ENCODE measurements at places on chromosomes 6 and 20.

- no peak for DNase-seq
Observed at GRCh38 chr20:50138479-50139393, 14.8 kb downstream of the PEDS1 start.

- DNase-seq: no peak
Observed at GRCh38 chr6:75446241-75446880, 47.2 kb downstream of the FILIP1 start.

DNA sequence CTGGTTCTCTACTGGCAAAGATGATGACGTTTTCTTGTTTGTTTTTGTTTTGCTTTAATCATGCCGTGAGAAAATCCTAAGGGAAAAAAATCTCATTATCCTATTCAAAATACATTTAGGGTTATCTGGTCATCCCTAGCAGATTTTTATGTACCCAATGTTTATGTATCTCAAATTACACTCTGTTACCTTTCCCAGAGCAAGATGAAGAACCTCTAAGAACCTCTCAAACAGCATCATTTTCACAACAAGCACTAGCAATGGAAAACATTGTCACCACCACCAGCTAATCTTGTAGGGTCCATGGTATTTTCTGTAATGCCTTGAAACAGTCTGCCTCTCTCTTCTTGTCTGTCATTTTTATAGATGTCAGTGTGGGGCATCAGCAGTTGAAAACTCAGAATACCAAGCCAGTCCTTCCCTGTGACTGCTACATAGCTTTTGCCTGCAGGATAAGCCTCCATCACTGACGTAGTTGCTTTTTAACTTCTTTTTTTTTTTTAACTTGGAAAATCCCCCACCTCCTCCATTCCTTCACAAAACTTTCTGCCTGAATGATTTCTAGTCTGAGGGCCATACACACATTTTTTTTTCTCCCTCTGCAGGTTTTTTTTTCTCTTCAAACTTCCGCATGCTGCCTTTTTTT is 2.4 kb upstream of the SNAP25 start:
- DNase-seq: no peak

DNA sequence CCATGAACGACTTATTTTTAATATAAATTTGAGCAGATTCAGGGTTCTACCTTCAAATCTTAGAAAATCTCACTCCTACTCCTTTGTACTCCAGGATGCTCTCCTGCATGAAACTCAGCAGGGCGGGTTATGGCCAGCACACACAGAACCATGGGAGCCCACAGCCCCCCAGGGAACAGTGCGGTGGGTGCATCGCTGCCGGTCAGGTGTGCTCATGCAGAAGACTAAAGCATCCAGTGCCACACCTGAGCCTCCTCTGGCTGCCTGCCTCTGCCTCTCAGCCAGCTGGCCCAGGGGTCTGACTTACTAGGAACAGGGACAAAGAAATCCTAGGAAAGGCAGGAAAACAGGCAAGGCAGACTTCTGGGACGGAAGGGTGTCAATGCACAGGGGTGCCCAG is 31.8 kb downstream of the EZR start:
- no peak for DNase-seq

DNA sequence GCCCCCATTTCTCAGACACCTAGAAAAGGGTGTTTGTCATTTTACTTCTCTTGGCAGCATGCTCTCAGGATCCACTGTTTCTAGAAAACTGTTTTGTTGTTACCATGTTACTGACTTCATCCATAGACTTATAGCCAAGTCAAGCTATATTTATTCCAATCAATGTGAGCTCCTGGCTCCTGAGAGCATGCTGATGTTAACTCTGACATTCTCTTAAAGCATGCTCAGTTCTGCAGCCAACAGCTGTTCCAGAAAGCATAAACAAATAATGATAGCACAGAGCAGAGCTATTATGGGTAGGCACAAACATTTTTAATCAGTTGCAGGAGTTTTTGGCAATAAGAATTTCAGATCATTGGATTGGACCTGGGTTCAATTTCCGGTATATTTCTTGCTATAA is 92.4 kb upstream of the CEP85L start:
- DNase-seq: peak; percentile 15

DNA sequence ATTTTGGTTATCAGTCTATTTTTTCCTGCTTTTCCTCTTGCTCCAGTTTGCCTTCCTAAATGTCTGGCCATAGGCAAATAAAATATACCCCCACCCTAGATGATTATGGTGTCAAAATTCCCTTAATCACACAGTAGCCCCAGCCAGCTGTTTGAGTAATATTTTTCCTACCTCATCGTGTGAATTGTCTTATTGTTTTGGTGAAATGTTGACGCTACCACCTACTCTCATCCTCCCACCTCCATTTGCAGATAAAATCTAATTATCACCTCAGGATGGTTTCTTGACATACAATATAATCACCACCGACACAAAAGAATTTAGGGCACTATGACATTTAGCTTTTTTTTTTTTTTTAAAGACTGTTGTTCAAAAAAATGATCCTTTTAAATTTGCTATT is 44.1 kb upstream of the FUCA2 start:
- DNase-seq: no peak

DNA sequence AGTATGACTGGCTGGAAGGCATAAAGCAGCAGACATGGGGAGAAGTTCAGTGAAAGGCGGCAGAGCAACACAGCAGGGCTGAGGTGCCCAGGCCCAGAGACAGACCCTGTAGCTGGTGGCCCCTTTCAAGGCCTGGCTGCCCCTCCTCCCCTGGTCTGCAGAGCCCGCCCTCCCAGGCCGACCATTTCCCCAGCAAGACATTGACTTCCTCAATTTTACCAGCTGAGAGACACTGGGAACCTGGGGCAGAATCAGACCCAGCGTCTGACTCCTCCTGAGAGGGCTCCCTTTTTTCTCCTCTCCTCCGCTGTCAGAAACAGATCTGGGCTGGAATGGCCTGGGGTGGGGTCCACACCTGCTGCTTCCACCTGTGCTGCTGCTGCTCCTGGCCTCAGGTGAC is at the start of gene TREML4:
Gene TREML4 (plus strand): TSS at position 254 of the 400 bp plus-strand sequence. CDS start 79 bp downstream, at position 333.
- DNase-seq: no peak

- DNase-seq: no peak
Observed at GRCh38 chr6:166351715-166352285, 9.5 kb upstream of the SFT2D1 start.

GRCh38 chr6:105954148-105954547 is 132.0 kb upstream of the PRDM1 start:
- no peak for DNase-seq

DNA sequence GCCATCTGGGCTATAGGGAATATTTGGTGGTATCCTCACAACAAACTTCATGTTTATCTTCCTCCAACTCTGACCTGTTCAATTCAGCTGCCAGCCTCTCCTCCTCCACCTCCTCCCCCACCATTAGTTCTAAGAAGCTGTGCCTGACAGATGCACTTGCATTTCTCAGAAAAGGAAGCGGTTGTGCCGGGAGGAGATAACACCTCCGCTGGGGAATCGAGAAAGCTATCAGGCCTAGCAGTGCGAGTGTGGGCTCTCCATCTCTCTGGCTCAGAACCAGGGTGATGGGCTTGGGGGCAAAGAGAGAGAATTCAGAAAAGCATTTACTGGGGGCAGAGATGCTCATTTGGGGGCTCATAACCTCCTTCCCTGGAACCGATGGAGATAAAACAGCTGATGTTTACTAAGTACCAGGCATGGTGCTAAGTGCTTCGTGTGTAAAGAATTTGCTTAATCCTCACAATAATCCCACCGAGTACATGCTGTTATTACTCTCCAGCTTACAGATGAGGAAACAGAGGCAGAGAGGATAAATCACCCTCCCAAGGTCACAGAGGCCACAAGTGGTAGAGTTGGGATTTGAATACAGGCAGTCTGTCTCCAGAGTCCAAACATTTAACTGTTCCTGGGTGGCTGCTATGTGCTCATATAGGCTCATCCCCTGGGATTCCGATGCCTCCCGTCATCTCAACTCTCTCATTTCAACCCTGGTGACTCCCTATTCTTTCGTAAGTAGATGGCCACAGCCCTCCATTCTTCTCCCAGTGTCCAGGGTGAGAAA is 38.3 kb downstream of the COX4I2 start:
- no peak for DNase-seq

DNA sequence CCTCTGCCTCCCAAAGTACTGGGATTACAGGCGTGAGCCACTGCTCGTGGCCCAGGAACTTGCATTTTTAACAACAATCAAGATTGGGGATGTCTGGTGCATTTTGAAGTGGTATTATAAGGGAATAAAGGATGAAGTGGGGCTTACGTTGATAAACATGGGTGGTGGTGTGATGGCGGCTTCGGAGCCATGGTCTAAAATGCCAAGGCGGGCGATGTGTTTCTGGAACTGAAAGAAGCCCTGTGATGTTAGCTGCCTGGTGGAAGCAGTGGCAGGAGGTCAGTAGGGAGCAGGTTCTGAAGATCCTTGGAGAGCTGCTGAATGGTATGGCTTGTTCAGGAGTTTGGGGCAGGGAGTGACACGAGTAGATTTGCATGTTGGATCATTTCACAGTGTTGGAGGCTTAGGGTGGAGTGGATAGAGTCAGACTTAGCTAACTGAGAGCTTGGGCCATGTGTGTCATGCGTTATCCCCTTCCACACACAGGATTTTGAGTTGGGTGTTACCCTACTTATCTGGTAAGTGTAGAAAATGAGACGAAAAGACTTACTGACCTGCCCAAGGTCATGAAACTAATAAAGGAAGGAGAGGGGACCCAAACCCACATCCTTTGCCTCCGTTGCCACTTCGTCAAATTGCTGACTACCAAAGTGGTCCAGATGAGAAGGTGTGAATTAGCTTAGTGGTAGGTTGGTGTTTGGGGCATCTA is 1.5 kb downstream of the NELFCD start:
- DNase-seq: no peak

GRCh38 chr6:74567281-74567922 is 638.5 kb downstream of the COL12A1 start:
- DNase-seq: no peak

GRCh38 chr6:70303034-70303525 is at the start of gene COL9A1:
COL9A1 (minus strand) TSS chr6:70303084; CDS start chr6:70302924, 160 bp downstream.
- no peak for DNase-seq

- DNase-seq: no peak
Observed at GRCh38 chr6:114087496-114087895, 116.5 kb upstream of the HDAC2 start.

GRCh38 chr6:166206510-166207283 is 39.0 kb upstream of the TBXT start:
- DNase-seq: no peak

GRCh38 chr6:40585651-40586269 is 1.4 kb downstream of the LRFN2 start:
- DNase-seq: peak; percentile 65

GRCh38 chr20:44091026-44091425 is 96.0 kb downstream of the JPH2 start:
- DNase-seq: no peak

GRCh38 chr20:35305682-35306556 is 13.7 kb upstream of the FAM83C start:
- DNase-seq: peak; percentile 93

DNA sequence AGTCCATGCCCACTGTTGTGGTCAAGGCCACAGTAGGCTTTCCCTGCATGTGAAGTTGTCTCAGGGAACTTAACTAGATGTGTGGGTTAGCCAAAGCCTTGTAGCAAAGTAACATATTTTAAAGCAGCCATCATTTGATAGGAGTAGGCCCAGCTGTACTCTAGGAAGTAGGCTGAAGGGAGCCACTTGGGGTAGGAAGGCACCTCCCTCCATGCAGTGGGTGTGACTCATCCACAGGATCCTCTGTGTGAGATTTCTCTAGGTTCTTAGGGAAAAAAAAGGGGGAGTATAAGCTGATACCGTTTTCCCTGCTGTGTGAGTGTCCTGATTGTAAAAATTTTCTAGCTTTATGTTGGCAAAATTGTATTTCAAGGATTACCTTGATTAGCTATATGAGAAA is 44.7 kb downstream of the VAPB start:
- DNase-seq: no peak

GRCh38 chr6:73564578-73565345 is 43.9 kb upstream of the EEF1A1 start:
- DNase-seq: no peak

- no peak for DNase-seq
Observed at GRCh38 chr6:138485586-138486248, 13.6 kb downstream of the NHSL1 start.

DNA sequence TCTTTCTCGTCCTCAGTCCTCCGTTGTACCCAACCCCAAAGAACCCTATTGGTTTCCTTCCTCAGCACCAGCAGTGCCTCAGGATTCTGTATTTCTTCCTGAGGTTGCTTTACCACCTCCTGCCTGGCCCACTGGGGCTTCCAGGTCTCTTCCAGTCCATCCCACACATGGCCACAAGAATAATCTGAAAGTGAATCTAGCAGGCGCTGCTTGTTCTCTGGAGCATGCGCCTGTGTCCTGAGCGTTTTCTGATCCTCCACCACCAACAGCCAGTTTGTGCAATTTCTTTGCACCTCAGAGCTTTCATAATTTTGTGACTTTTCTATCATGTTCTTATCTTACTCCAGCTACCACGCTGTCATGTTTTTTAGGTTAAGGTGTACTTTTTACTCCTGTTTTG is 11.6 kb upstream of the HSP90AB1 start:
- no peak for DNase-seq

GRCh38 chr6:133242637-133243585 is 1.8 kb downstream of the EYA4 start:
- DNase-seq: peak; percentile 46

- no peak for DNase-seq
Observed at GRCh38 chr6:98967616-98968015, 19.9 kb upstream of the FBXL4 start.

GRCh38 chr20:48270885-48271284 is 485.6 kb upstream of the SULF2 start:
- DNase-seq: no peak

- DNase-seq: no peak
Observed at GRCh38 chr6:114131945-114132344, 161.0 kb upstream of the HDAC2 start.

DNA sequence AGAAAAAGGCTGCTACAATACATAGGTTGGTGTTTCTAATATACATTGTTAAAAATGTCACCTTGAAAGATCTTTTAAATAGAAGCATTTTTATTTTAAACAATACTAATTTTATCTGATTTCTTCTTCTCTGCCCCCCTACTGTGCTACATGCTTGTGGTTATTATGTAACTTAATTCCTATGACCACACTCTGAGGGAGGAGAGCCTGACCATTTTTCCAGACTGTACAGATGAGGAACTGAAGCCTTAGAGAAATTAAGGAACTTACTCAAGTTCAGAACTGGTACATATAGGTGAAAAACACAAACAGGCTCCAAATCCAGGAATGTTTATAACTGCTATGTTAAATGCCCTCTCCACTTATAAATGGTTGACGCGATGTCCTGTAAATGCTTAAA is 43.4 kb upstream of the ARHGAP18 start:
- no peak for DNase-seq

GRCh38 chr20:51354191-51354768 is 188.2 kb downstream of the NFATC2 start:
- DNase-seq: no peak

- no peak for DNase-seq
Observed at GRCh38 chr6:3334555-3334954, 75.8 kb downstream of the PSMG4 start.

GRCh38 chr6:24446670-24447069 is 42.7 kb downstream of the GPLD1 start:
- DNase-seq: no peak

- DNase-seq: no peak
Observed at GRCh38 chr20:62019144-62019805, 46.4 kb downstream of the TAF4 start.

Measured in kidney (tissue), 22 donors.